ENCODE measurements at places on chromosomes 7 and 10.
A peak's percentile ranks its signal among the peaks of the same experiment; 100 is the strongest.

DNA sequence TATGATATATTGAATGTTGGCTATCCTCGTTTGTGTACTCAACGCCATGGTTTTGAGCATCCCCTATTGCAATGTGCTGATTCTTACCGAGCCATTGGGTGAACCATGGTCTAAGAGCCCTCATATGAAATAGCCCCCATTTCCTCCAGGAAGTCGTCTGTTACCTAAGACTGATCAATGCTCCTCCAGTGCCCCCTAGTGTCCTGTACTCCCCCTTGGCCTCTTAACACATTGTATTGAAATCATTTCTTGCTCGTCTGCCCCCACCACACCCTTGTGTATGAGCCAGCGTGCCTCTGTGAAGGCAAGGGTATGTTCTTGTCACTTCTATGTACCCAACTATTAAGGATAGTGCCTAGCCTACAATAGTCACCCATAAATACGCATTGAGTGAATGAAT lies 11.2 kb upstream of the SLC35B4 start:
- peak; percentile 64 for DNase-seq

- DNase-seq = peak; percentile 76
Measured at GRCh38 chr10:14560274-14560673, 214.4 kb downstream of the FAM107B start.

DNA sequence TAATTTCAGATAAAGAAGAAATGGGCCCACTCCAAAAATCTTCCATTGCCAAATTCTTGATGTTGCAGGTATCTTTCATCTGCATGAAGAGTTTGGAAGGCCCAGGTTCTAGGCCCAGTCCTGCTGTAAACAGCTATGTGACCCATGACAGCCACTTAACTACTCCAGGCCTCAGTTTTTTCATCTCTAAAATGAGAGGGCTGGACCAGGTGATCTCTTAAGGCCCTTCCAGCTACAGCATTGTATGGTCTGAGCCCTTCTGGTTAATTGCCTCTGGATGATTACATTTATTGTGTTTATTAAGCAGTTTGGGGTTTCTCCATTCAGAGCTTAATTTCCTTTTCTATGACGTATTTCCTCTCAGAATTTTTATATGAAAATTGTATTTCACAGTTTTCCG lies 190.8 kb upstream of the KMT2E start:
- no peak for DNase-seq

GRCh38 chr10:58645416-58646146 lies 132.9 kb downstream of the BICC1 start:
- no peak for DNase-seq

- DNase-seq = peak; percentile 1
Measured at GRCh38 chr7:20508109-20508508, 107.4 kb upstream of the ABCB5 start.

DNA sequence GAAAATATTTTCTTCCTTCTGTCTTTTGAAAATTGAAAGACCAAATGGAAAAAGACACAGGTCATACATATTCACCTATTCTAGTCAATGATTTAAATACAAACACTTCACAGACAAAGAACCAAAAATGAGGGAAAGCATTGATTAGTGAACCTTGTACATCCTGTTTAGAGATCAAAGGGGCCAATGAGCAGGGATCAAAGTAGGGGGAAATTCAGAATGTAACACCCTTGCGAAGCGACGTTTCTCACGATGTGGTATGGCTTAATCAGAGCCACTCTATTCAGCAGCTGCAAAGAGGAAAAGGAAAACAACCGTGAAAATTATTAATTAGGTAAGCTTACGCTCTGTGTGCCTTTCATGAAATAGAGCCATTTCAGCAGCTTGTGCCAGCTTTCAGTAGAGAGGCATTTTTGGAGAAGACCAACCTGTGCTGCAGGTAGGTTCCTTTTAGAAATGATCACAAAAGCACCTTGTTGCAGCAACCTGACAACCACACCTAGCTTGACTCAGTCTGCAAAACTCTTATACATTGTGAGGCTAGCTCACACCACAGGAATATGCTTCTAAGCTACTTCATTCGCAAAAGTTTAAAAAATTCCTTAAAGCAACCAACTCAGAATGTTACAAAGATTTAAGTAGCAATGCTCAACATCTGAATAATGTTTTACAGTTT lies 78.0 kb downstream of the DKK1 start:
- DNase-seq = no peak

DNA sequence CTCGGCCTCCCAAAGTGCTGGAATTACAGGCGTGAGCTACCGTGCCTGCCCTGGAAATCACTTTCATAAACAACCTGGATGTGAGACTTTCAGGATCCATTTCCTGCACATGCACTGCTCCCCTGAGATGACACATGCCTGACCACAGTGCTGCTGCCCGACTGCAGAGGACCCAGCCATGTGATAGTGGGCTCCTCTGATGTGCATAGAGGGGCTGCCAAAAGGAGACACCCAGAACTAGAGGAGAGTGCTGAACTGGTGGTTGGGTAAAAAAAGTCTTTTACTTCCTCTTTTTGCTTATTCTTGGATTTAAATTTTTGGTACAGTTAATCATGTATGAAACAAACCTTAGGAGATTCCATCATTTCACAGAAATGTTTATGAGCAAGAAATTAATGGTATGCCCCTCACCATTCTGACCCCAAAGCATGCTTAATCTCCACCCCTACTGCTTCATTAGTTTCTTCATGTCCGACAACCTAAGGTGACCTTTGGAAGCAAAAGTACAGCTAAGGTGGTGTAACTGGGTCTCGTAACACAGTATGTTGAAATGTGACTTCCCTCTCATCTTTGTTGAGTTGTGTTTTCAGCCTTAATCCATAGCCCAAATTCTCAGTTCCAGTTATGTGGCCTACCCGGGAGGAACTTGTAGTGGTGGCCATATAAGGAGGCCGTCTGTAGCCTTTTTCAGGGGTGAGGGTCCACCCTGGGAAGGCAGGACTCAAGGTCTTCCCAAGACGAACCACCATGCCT lies 111.1 kb downstream of the RNF216 start:
- no peak for DNase-seq

DNA sequence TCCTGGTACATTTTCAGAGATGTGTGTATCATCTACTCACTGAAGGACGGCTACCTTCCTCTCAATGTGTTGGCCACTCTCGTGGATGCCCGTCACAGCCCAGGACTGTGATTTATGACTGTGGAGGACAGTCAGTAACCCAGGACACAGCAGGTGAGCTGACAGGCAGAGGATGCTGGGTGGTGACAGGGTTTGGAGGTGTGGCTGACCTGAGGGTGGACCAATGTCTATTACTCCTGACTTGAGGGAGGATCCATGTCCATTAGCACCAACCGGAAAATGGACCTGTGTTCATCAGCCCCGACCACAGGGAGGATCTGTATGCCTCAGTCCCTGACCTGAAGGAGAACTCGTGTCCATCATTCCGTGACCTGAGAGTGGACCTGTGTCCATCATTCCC lies 96.1 kb downstream of the ADCY1 start:
- DNase-seq = no peak

DNA sequence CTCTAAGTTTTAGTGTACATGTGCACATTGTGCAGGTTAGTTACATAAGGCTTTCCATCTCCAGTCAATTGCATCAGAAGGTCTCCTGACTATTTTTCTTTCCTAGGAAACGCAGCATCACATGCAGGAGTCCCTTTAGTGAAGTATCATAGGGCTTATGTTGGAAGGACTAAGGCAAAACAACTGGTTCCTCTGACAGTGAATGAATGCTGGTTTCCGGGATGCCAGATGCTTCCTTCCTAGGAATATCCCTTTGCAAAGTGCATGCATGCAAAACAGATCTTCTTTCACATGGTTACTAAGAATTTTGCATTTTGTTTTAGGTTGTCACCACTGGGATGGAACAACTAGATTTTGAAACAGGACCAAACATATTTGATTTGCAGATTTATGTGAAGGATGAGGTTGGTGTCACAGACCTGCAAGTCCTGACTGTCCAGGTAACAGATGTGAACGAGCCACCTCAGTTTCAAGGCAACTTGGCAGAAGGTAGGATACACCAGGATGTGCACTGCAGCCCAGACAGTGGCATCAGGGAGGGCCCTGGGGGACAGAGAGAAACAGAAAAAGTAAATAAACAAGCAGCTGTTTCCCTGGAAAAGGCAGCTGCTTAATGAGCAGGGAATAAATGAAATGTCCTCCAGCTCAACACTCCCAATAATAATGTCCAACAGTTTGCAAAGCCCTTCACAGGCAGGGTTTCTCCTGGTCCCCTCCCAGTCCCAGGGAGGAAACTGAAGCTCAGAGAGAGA lies 17.8 kb downstream of the CDHR3 start:
- DNase-seq = no peak

DNA sequence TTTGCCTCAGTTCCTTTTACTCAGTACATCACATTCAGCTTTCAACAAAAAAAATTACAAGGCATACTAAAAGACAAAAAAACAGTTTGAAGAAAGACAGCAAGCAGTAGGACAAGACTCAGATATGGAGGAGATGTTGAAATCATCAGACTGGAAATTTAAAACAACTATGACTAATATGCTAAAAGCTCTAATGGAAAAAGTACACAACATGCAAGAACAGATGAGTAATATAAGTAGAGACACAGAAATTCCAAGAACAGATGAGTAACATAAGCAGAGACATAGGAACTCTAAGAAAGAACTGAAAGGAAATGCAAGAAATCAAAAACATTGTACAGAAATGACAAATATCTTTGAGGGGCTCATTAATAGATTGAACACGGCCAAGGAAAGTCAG lies 402.6 kb downstream of the NEBL start:
- DNase-seq = no peak

DNA sequence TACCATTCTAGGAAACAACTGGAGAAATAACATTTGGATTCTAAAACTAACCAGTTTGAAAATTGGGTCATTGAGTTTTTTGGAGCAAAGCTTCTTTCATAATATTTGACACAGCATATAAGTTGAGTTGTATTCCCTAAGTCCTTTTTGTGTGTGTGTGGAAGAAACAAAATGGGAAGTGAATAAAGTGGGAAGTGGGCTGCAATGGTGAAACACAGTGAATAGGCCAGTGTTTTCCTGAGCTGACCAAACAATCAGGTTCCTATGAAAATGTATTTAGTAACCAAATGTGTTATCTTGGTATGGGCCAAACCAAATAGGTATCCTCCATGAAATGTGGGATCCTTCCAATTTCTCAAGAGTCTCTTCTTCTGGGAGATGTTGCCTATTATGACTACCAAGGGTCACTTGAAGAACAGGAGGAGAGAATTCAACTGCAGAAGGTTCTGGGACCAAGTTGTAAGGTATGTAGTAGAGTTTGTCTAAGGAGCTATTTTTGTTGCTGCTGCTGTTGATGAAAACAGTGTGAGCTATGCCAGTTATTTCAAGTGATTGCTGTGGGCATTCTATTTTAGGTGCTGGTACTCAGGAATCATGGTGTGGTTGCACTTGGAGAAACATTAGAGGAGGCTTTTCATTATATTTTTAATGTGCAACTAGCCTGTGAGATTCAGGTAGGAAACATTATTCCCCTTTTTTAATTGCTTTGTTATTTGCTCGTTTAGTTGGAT lies 88.3 kb upstream of the MXI1 start:
- no peak for DNase-seq

GRCh38 chr10:63012623-63013022 lies 120.5 kb upstream of the NRBF2 start:
- DNase-seq = no peak

- DNase-seq = no peak
Measured at GRCh38 chr7:80002865-80003264, 131.8 kb upstream of the GNAI1 start.

- DNase-seq = no peak
Measured at GRCh38 chr7:35726654-35727053, 31.7 kb upstream of the HERPUD2 start.

GRCh38 chr10:16843252-16843870 lies 26.1 kb upstream of the RSU1 start:
- peak; percentile 77 for DNase-seq

DNA sequence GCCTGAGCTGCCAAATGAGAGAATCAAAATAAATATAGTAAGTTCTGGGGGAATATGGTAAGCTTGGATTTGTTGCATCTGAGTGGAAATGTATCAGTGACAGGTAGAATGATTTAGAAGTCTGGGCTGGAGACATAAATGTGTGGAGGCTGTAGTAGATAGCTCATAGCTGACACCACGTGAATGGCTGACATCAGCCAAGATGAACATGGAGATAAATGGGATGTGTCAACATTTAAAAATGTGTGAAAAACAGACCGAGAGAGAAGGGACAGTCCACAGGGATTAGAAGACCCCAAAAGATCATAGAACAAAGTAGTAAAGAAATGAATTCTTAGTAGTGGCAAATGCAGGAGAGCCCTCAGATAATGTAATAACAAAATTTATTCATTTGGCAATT lies 40.9 kb downstream of the NAMPT start:
- no peak for DNase-seq

DNA sequence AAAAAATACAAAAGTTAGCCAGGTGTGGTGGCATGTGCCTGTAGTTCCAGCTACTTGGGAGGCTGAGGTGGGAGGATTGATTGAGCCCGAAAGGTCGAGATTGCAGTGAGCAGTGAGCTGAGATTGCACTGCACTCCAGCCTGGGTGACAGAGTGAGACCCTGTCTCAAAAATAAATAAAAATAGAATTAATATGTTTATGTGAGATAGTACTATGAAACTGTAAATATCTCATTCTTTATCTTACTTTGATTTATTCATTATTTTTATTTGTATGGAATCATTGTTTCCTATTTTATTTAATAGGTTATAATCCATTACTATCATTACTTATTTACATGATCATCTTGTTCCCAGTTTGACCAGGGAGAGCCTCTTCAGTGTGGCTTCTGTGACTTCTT lies 41.0 kb upstream of the STRIP2 start:
- DNase-seq = no peak

GRCh38 chr10:127740596-127740995 lies 3.6 kb downstream of the FOXI2 start:
- DNase-seq = no peak

DNA sequence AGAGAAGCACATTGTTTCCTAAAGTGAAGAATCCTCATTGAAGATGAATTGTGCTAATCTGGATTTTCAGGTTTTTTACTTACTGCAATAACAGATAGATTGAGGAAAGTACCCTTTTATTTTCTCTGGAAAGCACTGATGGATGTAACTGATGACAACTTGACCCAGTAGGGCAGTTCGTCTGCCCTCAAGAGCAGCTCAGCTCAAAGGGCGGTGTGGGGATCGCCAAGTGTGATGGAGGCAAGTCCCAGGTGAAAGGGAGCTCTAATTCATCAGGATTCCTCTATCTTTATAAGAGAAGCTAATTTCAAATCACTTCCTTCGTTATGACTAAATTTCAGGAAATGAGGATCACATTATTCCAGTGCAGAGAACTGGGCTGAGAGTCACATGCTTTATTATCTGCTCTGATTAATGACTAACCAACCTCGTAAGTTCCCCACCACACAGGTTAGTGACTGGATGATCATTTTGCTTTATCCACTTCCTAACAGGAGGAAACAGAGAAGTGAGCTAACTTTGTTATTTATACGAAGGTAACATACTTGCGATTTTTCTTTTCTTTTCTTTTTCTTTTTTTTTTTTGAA lies 98.8 kb downstream of the PFKFB3 start:
- DNase-seq = no peak

GRCh38 chr7:61111-61510 lies 131.3 kb upstream of the FAM20C start:
- no peak for DNase-seq

GRCh38 chr7:6096581-6096980 lies 65.4 kb downstream of the ANKRD61 start:
- no peak for DNase-seq
